AG09309 (cell line): ENCODE measurements at places on chromosomes 5 and 9.

DNA sequence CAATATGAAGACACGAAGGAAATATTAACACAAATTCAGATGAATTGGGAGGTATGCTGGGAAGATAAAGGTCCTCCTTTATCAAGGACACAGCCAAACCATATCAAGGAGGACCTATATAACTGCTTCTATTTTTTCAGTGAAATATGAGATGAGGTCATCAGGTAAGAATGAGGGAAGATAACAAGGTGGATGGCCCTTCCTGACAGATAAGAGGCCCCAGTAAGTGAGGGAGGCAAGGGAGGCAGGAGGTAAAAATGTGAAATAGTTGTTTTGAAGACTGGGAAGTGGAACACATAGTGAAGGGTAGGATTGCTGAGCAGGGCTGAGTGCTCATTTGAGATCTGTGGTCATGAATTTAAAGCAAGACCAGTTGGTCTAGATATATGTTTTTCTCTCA lies 60.0 kb upstream of the FOXE1 start:
- no peak for DNase-seq

DNA sequence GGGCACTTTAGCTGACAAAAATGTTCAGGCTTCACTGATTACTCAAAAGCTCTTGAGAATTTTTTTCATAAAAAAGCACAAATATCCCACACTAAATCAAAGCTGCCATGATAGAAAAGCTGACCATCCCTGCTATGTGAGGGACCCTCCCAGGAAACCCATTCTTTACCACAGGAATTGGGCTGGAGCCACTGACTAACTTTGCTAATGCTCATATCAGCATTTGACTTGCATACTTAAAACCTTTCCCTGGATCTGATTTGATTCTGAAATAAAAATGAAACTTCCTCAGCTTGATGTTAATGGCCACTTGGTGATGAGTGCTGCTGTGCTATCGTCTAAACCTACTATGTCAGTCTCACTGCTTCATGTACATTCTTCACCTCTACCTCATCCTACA lies 243.6 kb downstream of the PRELID2 start:
- DNase-seq: no peak

GRCh38 chr9:36165826-36166167 lies 3.4 kb upstream of the CCIN start:
- DNase-seq: no peak

DNA sequence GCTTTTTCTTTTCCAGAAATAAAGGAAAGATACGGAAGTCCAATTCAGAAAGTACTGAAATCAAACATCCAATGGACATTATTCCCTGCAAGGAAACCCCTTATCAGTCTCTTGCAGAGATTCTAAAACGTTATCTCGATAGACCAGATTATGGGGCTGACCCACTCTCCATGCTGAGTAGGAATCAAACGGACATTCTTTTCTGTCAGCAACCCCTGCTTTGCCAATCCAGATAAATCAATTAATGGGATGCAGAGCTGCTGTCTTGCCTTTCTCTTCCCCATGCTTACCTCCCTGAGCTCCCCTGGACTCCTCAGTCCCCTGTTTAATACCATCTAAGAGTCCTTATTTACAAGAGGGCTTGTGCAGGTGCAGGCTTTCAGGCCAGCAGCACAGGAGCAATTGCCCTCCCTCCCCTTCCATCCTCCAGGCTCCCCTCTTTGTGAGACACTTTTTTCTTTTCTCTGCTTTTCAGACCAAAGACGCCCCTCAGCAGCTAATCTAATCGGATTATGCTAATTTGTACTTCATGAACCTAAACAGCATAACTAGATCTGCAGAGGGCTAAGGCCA lies 14.2 kb downstream of the TAL2 start:
- DNase-seq: no peak

- DNase-seq: no peak
Observed at GRCh38 chr5:147913786-147914185, 7.4 kb upstream of the C5orf46 start.

- peak; percentile 46 for DNase-seq
Observed at GRCh38 chr5:75037106-75037505, 15.3 kb downstream of the GCNT4 start.
